ENCODE measurements at places on chromosomes 11 and 22.

DNA sequence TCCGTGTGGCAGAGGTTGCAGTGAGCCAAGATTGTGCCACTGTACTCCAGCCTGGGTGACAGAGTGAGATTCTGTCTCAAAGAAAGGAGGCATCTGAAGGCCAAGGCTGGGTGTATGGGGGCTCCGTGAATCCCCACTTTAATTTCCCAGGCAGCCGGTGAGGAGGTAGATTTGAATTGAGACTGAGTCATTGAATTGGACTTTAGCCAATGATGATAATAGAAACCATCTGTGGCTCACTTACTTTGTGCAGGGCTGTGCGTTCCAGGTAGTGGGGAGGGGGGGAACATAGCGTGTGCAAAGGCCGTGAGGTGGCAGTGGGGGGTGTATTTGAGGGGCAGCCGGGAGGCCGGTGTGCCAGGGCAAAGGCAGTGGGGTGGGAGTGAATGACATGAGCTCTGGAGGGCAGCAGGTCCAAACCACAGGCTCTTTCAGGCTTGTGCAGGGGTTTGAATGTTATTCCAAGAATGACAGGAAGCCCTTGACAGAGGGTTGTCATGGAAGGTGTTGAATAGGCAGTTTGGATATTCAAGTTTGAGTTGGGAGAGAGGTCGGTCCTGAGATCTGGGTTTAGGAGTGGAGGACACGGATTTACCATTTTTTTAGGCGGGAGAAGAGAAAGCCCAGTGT is 6.1 kb downstream of the ARHGAP8 start:
- no peak for DNase-seq

- no peak for DNase-seq
Measured at GRCh38 chr11:129576652-129577051, 201.0 kb downstream of the BARX2 start.

GRCh38 chr22:46351767-46352166 is 16.3 kb downstream of the TRMU start:
- DNase-seq, result no peak

- DNase-seq, result no peak
Measured at GRCh38 chr11:2134022-2135010, 4.9 kb downstream of the IGF2 start.

- DNase-seq, result no peak
Measured at GRCh38 chr11:44926036-44926435, 24.6 kb downstream of the TP53I11 start.

DNA sequence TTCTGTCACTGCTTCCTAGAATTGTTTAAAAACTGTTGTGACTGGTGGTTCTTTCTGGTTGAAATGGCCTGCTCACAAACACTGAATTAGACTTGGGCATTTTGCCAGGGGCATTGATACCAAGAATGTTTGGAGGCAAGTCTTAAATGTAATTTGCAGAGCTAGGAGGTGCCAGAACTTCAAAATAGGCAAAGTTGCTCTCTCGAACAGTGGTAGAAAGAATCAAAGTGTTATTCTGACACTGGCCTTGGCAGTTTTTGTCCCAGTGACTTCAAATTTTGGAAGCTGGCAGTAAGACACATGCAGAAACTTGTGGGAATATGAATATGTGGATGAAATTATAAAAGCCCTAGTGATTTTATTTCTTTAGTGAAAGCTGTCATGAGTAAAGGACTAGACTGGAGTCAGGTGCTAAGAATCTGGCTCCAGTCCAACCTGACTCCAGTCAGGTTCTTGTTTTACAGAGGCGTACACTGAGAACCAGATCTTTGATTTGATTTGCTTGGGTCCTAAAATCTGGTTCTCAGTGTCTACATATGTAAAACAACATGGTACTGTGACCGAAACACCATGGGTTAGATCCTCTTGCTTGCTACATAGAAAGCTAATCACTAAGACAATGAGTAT is 20.9 kb downstream of the SVIP start:
- DNase-seq, result no peak

DNA sequence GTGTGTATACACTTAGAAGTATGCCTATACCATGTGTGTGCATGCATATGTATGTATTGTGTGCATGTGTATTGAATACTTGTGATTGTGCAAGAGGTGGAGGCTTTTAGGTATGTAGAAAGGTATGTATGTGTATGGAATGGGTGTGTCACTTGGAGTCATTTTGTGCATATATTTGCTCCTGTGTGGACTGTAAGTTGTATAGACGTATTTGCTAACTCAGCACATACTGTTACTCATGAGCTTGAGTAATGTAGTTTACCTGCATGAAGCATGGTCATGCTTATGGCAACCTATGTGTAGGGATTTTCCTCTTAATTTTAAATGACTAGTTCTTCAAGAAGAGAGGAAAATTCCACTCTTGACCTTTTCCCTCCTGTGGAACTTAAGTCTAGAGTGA is 507.6 kb upstream of the LARGE1 start:
- no peak for DNase-seq

- DNase-seq, result no peak
Measured at GRCh38 chr11:68521969-68522652, 61.6 kb downstream of the PPP6R3 start.

DNA sequence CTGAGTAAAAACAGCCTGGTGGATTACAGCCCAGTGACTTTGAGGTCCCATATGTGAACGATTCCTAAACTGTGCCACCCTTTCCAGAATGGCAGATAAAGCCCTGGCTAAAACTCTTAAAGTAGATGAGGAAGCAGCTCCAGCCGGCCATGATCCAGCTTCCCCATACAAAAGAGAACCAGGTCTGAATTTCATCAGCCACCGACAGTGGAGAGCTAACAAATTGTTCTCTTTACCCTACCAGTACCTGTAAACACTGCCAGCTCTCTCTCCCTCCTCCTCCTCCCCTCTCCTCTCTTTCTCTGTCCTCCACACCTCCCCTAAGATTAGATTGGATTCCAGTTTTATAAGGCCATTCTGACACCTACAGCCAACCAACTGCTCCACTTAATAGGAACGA is 176.9 kb downstream of the DSCAML1 start:
- no peak for DNase-seq

GRCh38 chr22:35489239-35489638 is 51.4 kb upstream of the RASD2 start:
- DNase-seq, result no peak

GRCh38 chr11:7585816-7586215 is 72.0 kb downstream of the PPFIBP2 start:
- DNase-seq, result no peak

DNA sequence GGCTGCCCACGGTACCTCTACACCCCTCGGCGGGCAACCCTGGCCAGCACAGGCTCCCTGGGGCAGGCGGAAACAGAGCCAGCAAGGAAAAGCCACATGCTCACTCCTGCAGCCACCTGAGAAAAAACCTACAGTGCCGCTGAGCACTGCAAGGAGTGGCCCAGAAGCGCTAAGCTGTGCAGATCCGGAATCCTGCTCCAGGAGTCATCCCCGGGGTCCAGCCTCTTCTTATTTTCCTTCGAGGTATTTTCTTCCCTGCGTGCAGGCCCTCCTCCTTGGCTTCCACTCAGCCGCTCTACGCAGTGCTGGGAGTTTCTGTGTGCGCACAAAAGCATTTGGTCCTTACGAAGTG is 81.0 kb downstream of the TRMU start:
- no peak for DNase-seq

DNA sequence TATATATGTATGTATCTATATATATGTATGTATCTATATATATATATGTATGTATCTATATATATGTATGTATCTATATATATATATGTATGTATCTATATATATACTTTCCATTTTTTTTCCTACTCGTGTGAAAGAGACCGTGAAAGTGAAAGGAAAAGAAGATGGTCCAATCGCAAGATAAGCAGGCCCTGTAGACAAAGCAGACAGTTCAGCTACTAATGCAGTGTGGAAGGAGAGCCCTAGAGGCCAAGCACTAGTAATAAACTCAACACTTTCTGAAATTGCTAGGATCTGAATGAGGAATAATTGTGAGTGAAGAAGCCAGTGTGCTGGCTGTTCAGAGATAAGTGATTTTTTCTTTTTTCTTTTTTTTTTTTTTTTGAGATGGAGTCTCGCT is 47.2 kb downstream of the MCHR1 start:
- no peak for DNase-seq

- no peak for DNase-seq
Measured at GRCh38 chr11:86949995-86950660, 5.1 kb downstream of the FZD4 start.

DNA sequence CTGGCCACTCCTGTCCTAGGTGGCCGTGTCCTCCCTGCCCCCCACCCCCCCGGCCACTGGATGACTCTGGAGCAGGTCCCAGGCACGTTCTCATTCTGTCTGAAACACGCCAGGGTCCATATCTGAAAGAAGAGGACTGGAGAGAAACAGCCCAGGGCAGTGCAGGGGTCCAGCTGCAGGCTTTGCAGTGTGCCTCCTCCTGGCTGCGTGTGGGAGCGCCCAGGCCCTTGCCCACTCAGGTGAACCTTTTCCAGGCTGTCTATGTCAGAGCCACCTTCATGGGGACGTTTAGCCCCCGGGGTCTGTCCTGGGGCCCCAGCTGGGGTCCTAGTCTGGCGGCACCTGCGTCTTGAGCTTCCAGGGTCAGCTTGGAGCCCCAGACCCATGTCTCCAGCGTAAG is 15.6 kb downstream of the GRAMD4 start:
- no peak for DNase-seq

- no peak for DNase-seq
Measured at GRCh38 chr11:48154151-48154550, 62.5 kb upstream of the OR4B1 start.

All from activated CD4-positive, alpha-beta T cell treated with anti-CD3 and anti-CD28 coated beads, Interleukin-2, amount 50 U/mL, for 1 hour (primary cell).